ENCODE measurements at places on chromosomes 7 and 10.

DNA sequence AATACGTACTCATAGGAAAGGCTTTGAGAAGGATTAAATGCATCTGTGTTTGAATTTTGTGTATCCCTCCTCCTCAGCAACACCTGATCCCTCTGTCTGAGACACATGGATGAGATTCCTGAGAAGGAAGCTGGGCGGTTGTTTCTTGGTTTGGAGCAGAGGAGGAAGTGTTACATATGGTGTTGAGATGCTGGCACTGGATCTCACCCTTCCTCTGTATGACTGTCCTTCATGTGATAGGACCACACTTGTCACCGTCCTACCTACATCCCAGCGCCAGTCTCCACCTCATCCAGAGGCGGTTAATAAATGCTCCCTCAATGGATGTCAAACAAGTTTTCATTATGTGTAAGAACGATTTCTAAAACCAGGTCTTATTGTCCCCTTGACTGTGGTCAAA, 49.4 kb upstream of the KLF6 start:
- no peak overlapping the region for H3K4me3 ChIP-seq
- H3K4me1 ChIP-seq, result no peaks in the 10 kb centered on the region
- H3K36me3 ChIP-seq, result no peaks in the 10 kb centered on the region
- DNase-seq, result no peak

- H3K27me3 ChIP-seq, result no peaks in the 10 kb centered on the region
- no peak overlapping the region for H3K27ac ChIP-seq
- DNase-seq, result no peak
- H3K4me3 ChIP-seq, result no peak overlapping the region
- no peaks in the 10 kb centered on the region for H3K36me3 ChIP-seq
Observed at GRCh38 chr7:122724366-122724765, 21.6 kb upstream of the RNF148 start.

DNA sequence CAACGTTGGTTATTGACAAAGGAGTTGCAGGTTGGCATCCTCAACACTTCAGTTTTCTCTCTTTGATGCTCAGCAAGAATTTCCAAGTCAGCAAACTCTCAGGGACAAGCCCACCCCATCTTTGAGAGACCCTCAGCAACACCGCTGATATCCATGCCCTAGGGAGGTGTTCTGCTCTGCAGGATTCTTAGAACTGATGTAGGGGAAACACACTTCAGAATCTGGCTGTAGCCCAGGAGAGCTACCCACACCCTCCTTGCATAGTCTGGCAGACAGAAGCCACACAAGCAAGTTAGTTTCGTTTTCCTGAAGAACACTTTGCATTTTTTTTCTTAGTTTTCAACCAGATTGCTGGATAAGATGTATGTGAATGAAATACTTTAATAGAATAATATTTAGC, 822 bp downstream of the SAMD9L start:
- H3K27ac ChIP-seq, result peak overlapping the region; percentile 56
- DNase-seq, result no peak
- no peaks in the 10 kb centered on the region for H3K4me1 ChIP-seq
- H3K27me3 ChIP-seq, result no peaks in the 10 kb centered on the region
- peak overlapping the region; percentile 40 for H3K4me3 ChIP-seq
- no peaks in the 10 kb centered on the region for H3K36me3 ChIP-seq

GRCh38 chr10:101065481-101066145, 3.8 kb downstream of the KAZALD1 start:
- peak overlapping the region; percentile 72 for H3K27ac ChIP-seq
- peaks cover 11% of the 10 kb centered on the region for H3K4me1 ChIP-seq
- H3K27me3 ChIP-seq, result no peaks in the 10 kb centered on the region
- no peak for DNase-seq

DNA sequence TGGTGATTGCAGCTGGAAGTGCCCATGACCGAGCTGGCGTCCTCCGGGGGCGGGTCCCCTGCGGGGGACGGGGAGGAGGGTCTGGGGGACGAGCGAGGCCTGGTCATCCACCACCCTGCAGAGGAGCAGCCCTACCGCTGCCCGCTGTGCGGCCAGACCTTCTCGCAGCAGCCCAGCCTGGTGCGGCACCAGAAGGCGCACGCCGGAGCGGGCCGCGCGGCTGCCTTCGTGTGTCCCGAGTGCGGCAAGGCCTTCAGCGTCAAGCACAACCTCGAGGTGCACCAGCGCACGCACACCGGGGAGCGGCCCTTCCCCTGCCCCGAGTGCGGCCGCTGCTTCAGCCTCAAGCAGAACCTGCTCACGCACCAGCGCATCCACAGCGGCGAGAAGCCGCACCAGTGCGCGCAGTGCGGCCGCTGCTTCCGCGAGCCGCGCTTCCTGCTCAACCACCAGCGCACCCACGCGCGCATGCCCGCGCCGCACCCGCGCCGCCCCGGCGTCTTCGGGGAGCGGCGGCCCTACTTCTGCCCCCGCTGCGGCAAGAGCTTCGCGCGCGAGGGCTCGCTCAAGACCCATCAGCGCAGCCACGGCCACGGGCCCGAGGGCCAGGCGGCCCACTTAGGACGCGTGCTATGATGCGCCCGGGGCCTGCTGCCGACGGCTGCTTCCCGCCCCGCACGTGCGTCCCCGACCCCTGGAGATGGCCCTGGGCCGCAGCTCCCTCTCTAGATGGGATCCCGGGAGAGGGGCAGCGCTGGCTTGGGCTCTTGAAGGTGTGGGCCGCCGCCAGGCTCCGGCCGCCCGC, 28.7 kb downstream of the ZNF775 start:
- no peaks in the 10 kb centered on the region for H3K36me3 ChIP-seq
- peaks cover 5% of the 10 kb centered on the region for H3K4me1 ChIP-seq
- H3K27ac ChIP-seq, result peak overlapping the region; percentile 87
- H3K27me3 ChIP-seq, result no peaks in the 10 kb centered on the region
- DNase-seq, result no peak

All from breast epithelium (tissue), 4 donors.